ENCODE measurements at places on chromosomes 7 and 10.

DNA sequence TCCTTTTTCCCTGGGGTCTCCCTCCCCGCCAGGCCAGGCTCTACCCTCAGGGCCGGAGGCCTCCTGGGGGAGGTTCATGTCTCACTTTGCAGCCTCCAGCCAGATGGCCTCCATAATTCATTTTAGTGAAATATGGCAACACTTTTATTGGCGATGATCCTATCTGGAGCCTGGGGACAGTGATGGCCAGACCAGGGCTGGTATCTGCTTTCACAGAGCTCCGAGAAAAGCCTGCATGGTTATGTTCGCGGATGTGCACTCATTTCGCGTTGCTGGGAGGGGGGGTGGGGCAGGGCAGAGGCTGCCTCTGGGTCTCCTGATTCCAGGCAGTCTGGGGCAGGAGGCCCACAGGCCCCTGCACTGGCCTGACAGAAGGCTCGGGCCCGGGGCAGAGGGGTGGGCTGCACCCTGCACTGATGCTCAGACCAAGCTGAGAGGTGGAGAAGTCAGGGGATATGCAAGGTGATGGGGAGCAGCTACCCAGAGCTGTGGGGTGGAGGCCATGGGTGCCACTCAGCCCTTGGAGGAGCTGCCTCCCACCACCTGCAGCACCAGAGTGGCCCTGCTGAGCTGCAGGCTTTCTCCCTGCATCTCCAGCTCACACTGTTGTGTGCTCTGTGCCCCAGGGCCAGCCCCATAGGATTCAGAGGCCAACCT, 85.3 kb upstream of the RET start:
- DNase-seq = no peak

DNA sequence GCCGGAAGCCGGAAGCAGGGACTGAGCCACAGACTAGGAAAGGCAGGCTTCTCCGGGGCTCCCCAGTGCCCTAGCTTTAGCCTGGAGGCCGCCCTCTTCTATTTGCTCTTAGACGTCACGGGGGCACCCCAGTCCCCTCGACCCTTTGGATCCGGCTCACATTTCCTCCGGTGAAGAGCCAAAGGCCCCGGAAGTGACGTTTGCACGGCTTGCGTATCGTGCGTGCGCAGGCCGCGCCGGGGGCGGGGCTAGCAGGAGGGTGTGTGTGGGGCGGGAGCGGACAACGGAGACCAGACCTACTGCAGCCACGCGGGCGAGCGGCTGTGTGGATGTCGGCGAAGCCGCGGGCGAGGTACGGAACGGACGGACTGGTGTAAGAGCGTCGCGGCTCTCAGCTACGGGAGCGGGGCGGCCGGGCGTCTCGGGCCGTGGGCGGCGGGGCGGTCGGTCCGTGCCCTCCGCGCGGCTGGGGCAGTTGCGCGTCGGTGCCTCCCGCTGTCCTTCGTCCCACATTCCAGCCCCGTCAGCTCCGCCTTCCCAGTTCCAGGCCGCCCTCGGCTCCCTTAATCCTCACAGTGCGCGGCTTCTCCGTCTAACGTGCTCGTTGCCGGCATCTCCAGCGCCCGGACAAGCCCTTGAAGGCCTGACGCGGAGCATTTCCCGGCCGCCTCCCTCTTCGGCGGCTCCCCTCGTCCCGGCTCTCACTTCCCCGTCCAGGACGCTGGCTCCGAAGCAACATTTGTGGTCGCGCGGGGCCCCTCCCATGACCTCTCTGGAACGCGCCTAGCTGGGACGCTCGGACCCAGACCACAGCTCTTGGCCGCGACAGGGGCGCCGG, 25.8 kb downstream of the KCTD7 start:
- peak; percentile 99 for DNase-seq

DNA sequence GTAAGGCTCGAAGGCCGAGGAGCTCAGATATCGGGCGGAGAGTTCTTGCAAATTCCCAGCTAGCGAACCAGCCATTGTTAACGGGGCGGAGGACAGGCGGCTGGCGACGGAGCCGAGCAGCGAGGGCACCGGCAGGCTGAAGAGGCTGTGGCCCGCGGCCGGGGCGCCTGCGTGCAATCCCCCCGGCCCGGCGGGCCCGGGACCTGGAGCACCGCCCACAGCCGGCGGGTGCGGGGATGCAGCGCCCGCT, 4.1 kb downstream of the VAX1 start:
- DNase-seq = no peak

GRCh38 chr10:107434854-107435253, 270.3 kb upstream of the SORCS1 start:
- no peak for DNase-seq

DNA sequence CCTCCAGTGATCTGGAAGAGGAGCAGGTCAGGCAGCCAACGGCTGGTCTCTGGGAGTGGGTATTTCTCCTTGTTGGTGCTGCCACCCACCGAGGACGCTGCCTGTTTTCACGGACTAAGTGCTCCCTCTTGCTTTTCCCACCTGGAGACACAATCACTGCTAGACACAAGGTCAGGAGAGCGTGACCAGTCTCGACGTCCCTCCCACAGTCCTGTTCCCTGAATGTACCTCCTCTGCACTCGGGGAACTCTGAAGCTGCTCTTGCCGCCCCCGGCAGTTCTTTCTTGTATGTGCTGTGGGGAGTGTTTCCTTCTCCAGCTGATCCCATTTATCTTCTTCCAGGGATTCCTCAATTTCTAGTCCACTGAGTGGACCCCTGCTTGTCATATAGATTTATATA, 89.4 kb downstream of the CYTH3 start:
- no peak for DNase-seq

GRCh38 chr7:27825891-27826290, 85.9 kb downstream of the TAX1BP1 start:
- no peak for DNase-seq

DNA sequence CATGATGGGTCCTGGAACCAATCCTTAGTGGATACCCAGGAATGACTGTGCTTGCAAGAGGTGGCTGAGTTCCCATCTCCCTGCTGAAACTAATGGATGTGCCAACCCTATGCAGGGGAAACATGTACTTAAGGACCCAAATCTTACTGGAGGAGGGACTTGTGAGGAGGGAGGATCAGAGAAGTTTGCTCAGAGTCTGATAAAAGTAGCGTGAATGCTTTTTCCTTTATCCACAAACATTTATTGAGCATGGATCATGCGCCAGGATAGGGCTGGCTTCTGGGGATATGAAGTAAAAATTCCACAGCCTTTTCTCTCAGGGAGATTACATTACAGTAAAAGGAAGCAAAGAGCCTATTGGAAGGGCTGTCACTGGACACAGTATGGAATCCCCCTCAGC, 358.5 kb downstream of the RPS24 start:
- DNase-seq = no peak

GRCh38 chr10:59791601-59792000, 38.3 kb upstream of the MRLN start:
- no peak for DNase-seq

- DNase-seq = no peak
Measured at GRCh38 chr7:139426258-139427028, 57.0 kb downstream of the KLRG2 start.

DNA sequence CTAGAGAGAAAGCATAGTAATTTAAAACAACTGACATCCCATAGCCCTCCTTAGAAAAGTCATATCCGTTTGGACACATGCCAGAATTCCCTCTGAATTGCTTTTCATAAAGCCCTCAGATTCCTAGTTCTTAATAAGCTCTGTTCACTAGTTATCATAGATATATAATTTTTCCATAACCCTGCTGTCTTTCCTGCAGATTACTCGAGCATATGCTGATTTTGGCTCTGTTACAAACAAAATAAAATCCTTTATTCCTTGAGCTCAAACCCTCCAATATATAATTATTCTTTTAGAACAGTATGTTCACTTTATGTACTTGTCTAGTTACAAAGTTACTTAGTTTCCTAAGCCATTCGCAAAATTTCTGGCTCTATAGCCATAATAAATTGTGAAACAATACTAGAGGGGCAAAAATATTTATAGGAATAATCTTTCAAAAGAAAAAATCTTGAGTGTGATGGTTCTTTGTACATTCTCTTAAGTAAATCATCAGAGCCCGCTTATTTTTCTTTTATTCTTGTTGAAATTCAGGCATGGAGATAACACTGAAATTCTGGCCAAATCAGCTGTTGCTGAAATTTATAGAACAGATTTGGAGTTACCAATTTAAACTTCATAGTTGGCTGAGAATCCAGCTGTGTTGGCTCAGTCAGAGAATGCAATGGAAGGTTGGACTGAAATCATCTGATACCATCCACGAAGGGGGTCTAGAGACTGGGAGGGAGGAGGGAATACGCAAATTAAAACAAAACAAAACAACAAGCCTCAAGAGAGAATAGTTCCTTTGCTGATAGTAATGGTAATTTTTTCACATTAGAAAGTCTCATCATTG, 146.1 kb upstream of the TMEM196 start:
- DNase-seq = no peak

GRCh38 chr10:128398999-128399398, 272.8 kb upstream of the MKI67 start:
- no peak for DNase-seq

DNA sequence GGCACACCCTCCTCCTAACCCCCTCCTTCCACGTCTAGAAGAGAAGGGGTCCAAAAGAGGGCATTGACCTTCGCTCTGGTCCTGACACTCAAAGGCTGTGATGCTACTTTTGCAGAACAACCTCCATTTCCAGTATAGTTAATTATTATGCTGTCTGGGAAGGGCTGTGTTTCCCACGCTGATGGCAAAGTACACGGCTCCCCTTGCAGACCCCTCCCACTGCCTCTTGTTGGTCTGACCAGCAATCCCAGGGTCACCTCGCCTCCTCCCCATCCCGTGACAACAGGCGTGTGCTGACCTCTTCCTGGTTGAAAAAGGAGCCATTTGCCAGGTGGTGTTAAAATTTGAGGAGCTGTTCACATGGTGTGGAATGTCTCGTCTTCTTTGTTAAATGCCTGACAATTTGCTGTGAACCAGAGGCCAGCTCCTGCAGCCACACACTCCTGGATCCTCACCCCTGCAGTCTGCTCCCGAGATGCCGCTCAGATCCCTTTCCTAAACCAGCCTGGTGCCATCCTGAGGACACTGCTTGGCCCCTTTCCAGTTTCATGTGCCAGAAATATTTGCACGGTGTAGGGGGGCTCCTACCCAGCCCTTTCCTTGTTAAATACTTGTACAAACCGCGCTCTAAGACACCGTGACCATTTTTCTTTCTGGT, 321.7 kb downstream of the WDR37 start:
- DNase-seq = no peak

GRCh38 chr7:41732843-41733306, 30.0 kb upstream of the INHBA start:
- DNase-seq = no peak

- no peak for DNase-seq
Measured at GRCh38 chr10:114652402-114653368, 5.4 kb downstream of the ABLIM1 start.

DNA sequence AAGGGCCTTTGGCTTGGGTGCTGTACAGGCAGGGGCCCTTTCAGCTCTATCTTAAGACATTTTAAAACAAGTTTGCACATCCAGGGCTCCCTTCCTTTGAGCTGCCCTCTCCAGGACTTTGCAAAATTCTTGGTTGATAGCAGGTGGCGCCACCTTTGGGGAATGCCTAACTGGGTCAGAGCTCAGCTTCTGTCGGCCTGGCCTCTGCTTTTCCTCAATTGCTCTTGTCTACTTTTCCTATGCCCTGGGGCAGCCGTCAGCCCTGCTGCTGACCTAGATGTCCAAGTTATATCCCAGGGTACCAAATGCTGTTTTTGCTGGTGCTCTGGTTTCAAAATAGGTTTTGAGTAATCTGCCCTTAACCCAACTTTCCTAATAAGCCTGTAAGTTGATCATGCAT, 65.8 kb downstream of the APBB1IP start:
- no peak for DNase-seq

- DNase-seq = no peak
Measured at GRCh38 chr10:102652170-102652916, 8.1 kb downstream of the TRIM8 start.

- peak; percentile 24 for DNase-seq
Measured at GRCh38 chr10:6607778-6608177, 27.7 kb upstream of the PRKCQ start.

DNA sequence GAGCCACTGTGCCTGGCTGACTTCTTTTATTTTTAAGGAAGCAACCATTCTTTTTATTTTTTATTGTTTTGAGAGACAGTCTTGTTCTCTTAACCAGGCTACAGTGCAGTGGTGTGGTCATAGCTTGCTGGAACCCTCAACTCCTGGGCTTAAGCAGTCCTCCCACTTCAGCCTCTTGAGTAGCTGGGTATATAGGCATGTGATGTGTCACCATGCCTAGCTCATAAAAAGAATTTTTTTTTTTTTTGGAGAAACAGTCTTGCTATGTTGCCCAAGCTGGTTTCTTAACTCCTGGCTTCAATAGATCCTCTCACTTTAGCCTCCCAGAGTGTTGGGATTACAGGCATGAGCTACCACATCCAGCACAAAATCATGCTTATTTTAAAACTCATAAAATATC, 5.8 kb downstream of the MCU start:
- no peak for DNase-seq

DNA sequence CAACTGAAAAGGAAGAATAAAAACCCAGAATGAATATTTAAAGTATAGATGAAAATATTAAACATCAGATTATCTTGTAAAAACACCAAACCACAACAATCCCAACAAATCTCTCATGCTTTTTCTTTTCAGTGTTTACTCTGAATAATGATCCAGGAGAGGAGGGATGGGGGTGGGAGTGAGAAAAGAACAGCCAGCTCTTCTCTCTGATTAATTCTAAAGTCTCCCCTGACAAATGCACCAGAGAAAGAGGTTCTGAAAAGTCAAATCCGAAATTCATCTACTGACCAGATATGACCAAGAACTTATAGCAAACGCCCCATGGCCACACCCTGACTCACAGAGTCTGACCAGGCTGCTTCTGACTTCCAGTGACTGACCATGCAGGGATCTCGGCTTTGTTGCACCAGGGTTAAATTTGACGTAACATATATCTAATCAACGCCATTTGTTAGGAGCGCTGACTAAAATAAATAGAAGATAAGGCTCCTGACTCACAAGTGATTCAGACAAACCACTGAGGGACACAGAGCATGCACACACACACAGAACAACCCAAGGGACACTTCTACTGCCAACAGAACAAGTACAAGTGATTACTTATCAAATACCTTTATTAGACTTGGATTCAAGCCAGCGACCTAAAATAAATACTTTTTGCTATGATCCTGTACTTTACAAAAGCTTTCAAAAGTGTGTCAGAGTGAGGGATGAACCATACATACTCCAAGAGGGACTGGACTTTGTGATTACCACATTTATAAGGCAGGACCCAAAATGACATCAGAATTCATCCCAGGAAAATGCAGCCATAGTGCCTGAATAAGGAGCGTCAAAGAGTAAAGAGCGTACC, 9.3 kb upstream of the SPOCK2 start:
- no peak for DNase-seq

GRCh38 chr10:129912166-129912917, 51.7 kb downstream of the EBF3 start:
- DNase-seq = no peak

GRCh38 chr7:98231493-98232262, 20.4 kb downstream of the TECPR1 start:
- no peak for DNase-seq

Measured in tibial artery (tissue), 4 donors.